Activated CD8-positive, alpha-beta memory T cell treated with anti-CD3 and anti-CD28 coated beads for 4 hours (primary cell): ENCODE measurements at places on chromosomes 7 and 10.

DNA sequence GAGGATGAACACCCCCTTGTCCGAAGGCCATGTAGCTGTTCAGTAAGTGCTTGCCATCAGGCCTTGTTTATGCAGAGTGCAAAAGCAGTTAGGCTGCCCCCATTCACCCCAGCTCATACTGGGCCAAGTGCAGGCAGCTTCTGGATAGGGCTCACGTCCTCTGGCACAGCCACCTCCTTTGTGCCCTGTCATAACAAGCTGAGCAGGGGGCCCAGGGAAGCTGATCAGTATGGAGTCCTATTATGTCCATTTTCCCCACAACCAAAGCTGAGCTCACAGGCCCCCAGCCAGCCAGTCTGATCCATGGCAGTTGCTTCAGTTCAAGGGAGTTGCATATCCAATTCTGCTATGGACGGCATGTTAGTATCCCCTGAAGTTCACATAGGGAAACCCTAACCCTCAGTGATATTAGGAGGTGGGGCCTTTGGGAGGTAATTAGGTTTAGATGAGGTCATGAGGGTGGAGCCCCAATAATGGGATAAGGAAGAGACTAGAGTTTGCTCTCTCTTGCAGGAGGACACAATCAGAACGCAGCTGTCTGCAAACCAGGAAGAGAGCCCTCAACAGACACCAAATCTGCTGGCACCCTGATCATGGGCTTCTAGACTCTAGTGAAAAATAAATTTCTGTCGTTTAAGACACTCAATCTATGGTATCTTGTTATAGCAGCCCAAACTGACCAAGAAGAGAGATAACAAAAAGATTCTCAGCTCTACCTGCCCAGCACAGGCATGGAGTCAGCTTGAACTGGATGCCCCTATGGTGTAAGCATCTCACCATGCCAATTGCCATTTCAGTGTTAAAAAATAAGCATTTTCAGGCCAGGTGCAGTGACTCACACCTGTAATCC lies 155.9 kb downstream of the FGFR2 start:
- no peak for DNase-seq

- DNase-seq = no peak
These were observed 71.3 kb downstream of the CDHR3 start for GRCh38 chr7:106034383-106034782.

DNA sequence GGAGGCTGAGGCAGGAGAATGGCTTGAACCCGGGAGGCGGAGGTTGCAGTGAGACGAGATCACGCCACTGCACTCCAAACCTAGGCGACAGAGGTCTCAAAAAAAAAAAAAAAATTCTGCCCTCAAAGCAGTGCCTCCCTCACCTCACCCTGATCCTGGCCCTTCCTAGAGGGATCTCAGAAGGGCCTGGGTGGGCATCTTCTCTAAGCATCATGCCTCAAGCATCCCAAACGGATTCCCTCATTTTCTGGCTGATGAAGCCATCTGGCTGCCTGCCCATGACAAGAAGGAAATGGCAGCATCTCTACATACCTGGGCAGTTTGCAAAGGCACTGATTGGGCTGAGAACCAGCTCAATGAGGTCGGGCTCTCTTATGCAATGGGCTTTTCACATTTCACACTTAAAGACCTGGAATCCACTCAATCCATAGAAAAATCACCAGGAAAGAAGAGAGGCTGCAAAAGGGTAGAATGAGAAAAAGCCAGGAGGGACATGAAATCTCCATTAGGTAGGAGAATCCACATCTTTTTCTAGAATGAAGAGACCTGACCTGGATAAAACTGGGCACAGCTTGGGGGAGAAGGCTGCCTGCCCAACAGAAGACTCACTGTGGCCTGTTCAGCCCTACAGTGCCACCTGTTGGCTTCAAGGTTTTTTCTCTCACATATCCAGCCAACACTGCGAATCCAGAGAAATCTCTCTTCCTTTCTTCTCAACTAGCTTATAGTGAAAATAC lies 48.1 kb downstream of the PDLIM1 start:
- DNase-seq = no peak

GRCh38 chr7:18792871-18793595 lies 297.5 kb downstream of the HDAC9 start:
- no peak for DNase-seq

DNA sequence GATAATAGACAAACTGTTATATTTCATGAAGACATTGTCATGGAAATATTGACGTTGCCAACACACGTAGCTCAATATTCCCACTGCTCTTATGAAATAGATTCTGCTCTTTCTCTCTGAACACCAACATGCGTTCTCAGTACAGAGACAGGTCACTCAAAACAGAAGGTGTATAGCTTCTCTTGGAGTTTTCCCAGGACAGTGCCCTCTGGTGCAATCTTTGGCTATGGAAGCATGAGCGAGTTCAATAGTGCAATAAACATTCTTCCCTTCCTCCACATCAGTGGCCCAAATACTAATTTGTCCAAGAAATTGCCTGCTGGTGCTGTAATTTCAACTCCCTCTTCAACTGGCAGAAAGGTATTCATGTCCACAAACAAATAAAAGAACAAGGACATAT lies 145.3 kb downstream of the MAGI2 start:
- DNase-seq = no peak

DNA sequence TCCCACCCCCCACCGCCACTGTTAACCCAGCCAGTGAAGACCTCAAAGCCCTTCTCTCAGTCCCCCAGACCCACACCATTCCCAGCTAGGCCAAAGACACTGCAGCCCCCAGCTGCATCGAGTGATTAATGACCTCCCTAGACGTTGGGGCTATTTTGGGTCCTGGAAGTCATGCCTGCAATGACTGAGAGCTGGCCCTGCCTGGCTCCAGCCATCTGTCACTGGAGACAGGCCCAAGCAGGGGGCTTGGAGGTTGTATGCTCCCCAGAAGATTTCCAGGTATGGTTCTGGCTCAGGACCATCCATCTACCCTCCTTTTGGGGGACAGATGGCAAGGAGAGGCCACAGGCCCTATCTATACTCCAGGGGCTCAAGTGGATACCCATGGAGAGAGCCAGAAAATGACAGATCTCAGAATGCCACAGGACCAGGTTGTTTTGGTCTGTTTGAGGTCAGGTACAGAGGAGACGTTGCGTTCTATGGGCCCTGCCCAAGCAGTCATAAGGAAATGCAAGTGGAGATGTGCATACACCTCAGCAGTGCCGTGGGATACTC lies 5.1 kb downstream of the KCNIP2 start:
- no peak for DNase-seq

DNA sequence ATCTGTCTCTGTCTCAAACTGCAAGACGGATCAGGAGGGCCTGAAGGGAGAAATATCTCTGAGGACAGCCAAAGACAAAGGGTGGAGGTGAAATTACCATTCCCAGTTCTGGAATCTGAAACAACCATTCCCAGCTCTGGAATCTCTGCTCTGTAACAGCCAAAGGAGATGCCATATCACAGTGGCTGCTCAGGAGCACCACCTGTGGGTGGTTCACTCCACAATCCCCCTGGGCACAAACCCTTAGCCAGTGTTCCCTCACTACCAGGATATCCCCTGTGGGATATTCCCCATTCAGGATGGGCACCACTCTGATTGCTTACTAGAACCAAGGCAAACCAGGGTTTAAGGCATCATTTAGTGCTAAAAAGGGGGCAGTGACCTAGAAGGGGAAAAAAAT lies 199.0 kb downstream of the HTR7 start:
- DNase-seq = no peak

- no peak for DNase-seq
These were observed 820 bp downstream of the BBS9 start for GRCh38 chr7:33130184-33130583.

GRCh38 chr7:91310830-91311460 lies 46.7 kb downstream of the FZD1 start:
- no peak for DNase-seq

DNA sequence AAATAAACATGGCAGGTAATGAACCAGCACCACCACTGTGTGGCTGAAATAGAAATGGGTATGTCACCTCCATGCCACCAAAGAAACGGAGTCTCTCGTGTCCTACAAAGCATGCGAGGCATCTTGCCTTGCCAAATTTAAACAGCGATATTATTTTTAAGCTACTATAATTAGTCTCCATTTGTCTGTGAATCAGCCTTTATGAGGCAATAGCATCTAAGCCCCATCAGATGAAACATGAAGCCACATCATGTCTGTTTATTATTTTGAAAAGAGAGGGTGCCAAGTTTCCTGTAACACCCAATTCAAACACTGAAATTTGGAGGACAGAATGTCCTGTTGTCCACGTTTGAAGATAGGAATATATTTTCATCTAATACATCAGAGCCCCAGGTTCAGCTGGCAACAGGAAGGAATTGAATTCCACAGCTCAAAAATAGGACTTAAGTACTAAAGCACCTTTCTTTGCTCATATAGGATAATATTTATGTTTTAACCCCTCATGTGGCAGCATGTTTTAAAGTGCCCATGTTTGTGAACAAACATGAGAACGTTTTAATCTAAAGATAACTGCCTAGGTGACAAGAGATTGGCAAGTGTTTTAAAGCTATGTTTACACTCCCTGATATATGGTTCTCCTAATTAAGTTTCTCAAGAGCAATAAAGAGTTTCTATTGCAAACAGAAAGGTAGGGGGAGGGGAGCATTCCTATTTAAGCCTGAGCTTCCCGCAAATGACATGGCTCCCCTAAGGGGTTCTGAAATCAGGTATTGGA lies 86.8 kb downstream of the SORBS1 start:
- DNase-seq = no peak

GRCh38 chr10:11335881-11336430 lies 275.5 kb downstream of the USP6NL start:
- no peak for DNase-seq

- no peak for DNase-seq
These were observed 29.3 kb upstream of the MTPAP start for GRCh38 chr10:30378201-30378995.

DNA sequence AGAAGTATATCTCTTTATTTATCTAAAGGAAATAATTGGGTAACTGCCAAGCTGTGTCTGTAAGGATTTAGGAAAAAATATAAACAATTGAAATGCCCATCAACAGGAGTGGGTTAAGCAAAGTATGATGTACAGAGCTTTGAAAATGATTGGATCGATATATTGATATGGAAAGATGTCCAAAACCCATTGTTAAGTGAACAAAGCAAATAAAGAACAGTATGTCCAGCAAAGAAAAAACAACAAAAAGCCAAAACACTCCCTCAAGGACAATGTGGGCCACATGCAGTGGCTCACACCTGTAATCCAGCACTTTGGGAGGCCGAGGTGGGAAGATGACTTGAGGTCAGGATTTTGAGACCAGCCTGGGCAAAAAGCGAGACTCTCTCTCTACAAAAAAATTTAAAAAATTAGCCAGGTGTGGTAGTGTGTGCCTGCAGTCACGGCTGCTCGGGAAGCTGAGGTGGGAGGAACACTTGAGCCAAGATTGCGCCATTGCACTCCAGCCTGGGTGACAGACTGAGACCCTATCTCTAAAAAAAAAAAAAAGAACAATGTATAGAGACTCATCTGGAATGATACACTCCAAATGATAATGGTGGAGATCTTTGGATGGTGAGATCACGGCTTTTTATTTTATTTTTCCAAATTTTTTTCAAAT lies 37.9 kb downstream of the XRCC2 start:
- no peak for DNase-seq

- DNase-seq = no peak
These were observed 591.0 kb upstream of the PFKP start for GRCh38 chr10:2476218-2476811.

DNA sequence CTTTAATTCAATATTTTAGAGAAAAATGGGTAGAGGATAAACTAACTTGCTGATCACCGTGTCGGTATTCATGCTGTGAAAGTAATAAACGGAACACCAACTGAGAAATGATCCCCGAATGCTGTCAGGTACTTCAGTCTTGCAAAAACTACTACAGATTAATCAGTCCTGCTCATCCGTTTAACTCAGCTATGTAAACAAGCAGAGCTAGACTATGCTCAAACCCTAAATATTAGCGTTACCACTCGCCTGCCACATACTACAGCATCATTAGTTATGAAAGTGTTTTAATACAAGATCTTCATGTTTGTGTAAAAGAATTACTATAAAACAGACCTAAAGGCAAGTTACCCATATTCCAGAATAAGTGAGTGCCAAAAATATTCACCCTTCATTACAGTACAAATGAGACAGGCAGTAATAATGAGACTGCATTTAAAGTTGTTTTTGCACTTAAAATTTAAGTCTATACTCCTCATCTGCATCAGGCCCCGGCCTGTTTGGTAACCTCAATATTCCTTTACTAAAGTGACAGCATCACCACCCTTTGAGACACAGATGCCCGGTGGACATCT lies 952 bp downstream of the DNMBP start:
- no peak for DNase-seq

GRCh38 chr10:75269605-75270004 lies 33.8 kb upstream of the COMTD1 start:
- DNase-seq = no peak
